Activated CD4-positive, alpha-beta T cell treated with anti-CD3 and anti-CD28 coated beads for 36 hours (primary cell): ENCODE measurements at places on chromosomes 3 and 15. TPM values are rescaled to one million over a fixed set of nuclear protein-coding genes. Genes with fewer than 3 reads are reported as not detected.
A peak's percentile ranks its signal among the peaks of the same experiment; 100 is the strongest.

DNA sequence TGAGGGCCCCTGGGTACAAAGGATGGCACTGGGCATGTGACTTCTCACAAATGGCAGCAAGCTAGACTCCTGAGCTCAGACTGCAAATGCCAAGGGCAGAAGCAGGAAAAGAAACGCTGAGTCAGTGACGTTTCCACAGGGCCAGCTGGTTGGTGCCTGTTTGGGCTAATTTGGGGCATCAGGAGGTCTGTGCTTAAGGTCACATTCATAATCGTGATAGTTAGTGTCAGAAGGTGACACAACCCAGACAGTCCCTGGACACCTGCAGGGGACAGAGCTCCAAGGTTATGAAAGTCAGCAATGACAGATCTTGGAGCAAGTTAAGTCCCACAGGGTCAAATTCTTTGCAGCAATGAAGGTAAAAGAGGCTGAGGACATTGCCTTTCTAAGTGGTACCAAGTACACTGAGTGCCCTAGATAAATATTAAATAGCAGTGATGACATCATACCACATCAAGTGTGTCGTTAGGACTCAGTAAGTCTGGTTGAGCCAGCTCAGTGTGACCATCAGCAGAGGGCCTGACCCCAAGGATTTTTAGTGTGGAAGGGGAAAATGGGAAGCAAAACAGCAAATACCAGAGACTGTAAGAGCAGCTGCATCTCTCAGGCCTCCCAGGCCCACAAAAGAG is 556.9 kb upstream of the CFAP20DC start:
- H3K36me3 ChIP-seq, result no peaks in the 10 kb centered on the region
- H3K4me1 ChIP-seq, result no peaks in the 10 kb centered on the region
- no peak for DNase-seq
- H3K4me3 ChIP-seq, result no peak overlapping the region

- no peak overlapping the region for H3K27ac ChIP-seq
- H3K4me3 ChIP-seq, result no peak overlapping the region
- H3K36me3 ChIP-seq, result no peaks in the 10 kb centered on the region
- H3K27me3 ChIP-seq, result peaks cover 19% of the 10 kb centered on the region
- no peaks in the 10 kb centered on the region for H3K4me1 ChIP-seq
Observed at GRCh38 chr3:16176391-16177030, 2.0 kb downstream of the GALNT15 start.

DNA sequence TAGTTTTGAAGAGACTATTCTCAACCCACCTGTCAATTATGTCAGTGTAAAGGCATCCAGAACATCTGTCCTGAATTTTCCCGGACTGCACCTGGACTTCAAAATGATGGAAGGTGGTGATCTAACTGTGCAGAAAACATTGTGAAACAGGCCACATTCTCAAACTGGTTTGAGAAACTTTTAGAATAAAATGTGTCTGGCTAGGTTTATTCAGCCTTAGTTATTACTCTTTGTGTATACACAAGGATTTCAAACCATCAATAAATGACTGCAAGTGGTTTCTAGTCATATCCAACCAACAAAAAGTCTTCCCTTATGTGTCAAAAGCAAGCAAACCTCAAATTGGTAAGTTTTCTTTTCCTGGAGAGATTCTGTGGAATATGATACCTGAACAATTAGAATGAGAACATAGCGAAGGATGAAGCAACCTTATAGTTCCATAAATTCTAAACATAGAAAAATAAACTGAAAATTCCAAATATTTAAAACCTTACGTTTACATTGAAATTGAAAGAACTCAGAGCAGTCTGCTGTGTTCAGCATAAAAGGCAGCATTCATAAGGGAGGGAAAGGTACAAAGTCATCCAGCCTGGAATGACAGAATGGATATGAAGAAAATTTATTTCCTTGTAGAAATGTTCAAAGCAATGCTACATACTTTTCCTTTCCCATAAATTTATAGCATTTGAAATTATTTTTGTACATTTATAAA is 306.6 kb upstream of the TGFBR2 start:
- peaks cover 10% of the 10 kb centered on the region for H3K4me1 ChIP-seq
- H3K4me3 ChIP-seq, result no peak overlapping the region
- DNase-seq, result no peak
- H3K27ac ChIP-seq, result no peak overlapping the region

DNA sequence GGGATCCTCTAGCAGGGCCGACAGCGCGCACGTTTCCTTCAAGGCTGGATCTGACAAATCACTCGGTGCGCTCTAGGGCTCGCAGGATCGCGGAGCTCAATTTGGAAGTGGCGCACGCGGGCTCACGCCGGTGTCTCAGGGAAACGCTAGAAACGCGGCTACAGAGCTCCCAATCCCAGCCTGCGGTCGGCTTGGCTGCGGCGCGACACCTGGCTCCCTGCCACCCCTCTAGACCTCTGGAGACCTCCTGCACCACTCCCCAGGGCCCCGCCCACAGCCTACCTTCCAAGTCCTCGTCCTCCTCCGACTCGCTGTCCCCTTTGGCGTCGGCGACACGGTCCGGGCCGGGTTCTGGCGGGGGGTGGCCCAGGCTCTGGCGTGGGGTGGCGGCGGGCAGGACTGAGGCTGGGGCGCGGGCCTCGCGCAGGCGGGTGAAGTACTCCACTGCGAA is 596 bp downstream of the PRKAR2A start:
- peaks cover 6% of the 10 kb centered on the region for H3K36me3 ChIP-seq
- peak; percentile 75 for DNase-seq
- peak overlapping the region; percentile 82 for H3K4me3 ChIP-seq
- no peaks in the 10 kb centered on the region for H3K27me3 ChIP-seq

GRCh38 chr15:99703603-99704443 is 29.4 kb downstream of the LYSMD4 start:
- peaks cover 42% of the 10 kb centered on the region for H3K4me1 ChIP-seq
- no peaks in the 10 kb centered on the region for H3K27me3 ChIP-seq
- H3K4me3 ChIP-seq, result no peak overlapping the region
- DNase-seq, result no peak
- H3K36me3 ChIP-seq, result no peaks in the 10 kb centered on the region
- H3K27ac ChIP-seq, result peak overlapping the region; percentile 32

DNA sequence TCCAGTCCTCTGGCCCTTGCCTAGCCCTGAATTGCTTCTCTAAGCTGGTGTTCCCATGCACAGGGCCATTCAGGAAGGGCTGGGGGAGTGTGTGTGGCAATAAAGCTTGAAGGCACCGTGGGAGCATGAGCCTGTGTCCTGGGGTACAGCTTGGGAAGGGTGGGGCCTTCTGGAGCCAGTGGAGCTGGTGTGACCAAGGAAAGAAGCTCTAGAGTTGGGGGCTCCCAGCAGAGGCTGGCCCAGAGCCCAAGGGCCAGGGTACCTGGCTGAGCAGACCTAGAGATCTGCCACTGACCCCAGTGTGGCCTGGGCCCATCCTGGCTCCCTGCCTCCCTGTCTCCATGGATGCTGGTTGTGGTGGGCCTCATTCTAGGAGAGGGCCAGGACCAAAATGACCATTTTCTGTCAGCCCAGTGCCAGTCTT is 8.1 kb downstream of the ABTB1 start:
- peaks cover 8% of the 10 kb centered on the region for H3K4me1 ChIP-seq
- no peak for DNase-seq
- H3K4me3 ChIP-seq, result no peak overlapping the region
- peaks cover 2% of the 10 kb centered on the region for H3K36me3 ChIP-seq
- no peak overlapping the region for H3K27ac ChIP-seq

DNA sequence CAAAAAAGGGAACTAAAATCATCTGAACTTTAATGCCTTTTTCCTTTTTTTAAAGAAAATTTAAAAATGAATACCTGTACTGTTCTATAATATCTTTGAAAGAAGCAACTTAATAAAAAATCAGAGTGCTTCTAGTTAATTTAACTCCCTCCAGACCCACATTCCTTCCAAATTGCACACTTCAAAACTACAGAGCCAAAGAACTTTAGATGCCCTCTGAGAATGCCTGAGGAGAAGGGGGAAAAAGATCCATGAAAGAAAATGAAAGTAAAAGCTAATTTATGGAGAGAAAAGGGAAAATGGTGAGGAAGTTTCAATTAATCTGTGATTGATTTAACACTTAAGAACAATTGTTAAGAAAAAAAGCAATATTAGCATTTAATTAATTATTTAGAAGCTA is 1141.6 kb downstream of the IGSF11 start:
- no peaks in the 10 kb centered on the region for H3K27me3 ChIP-seq
- H3K27ac ChIP-seq, result no peak overlapping the region
- no peaks in the 10 kb centered on the region for H3K36me3 ChIP-seq
- no peak for DNase-seq

The LNP1 gene
- 1.7 TPM for total RNA-seq

The ARPP19 gene
- total RNA-seq, result 141 TPM

The USP4 gene
- 69.3 TPM for total RNA-seq

The NEIL1 gene
- total RNA-seq, result 6.9 TPM

The DNAH12 gene
- not detected for total RNA-seq
